Epithelial cell of esophagus (primary cell): ENCODE measurements at places on chromosomes 12 and 14.

DNA sequence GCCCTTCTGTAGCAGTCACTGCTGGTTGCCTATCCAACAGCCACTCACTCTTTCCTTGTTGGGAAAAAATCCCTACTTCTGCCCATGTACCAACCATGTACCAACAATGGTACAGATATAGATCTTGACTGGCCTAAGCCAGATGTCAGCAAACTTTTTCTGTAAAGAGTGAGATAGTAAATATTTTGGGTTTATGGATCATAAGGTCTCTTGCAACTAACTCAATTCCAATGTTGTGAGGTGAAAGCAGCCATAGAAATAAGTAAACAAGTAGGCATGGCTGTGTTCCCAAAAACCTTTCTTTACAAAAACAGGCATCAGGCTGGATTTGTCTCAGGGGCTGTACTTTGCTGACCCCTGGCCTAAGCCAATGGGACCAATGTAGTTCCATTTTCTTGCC, 73.5 kb downstream of the ARMH4 start:
- no peak for DNase-seq

- peak; percentile 62 for DNase-seq
Measured at GRCh38 chr12:25130741-25131188, 64.2 kb downstream of the DNAI7 start.

- DNase-seq: peak; percentile 3
Measured at GRCh38 chr14:81062816-81063215, 107.4 kb downstream of the TSHR start.

GRCh38 chr12:120997448-120997847, 18.8 kb downstream of the C12orf43 start:
- DNase-seq: no peak

DNA sequence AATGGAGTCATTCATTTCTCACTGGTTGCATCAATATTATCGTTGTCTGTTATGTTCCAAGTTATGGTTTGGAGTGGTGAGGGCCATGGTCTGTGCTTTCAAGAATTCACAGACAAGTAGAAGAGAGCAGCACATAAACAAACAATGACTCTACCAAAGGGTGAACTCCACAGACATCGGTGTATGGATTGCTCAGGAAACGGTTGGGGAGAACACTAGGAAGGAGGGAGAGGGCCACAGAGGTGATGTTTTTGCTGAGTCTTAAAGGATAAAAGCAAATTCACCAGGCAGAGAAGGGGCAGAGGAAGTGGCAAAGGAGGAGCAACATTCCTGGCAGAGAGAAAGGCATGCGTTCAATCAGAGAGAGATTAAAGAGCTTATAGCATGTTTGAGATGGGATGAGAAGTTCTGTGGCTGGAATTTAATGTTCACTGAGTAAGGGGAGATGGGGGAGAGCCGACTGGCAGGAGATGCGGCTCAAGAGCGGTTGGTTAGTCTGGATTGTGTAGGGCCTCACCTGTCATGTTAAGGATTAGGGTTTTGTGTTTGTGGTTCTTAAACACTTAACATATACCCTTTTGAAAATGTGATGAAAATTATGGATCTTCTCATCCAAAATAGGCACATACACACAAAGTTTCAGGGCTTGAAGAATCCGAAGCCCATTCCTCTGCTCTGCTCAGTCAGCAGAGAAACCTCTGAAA, 42.3 kb upstream of the FRMD6 start:
- DNase-seq: no peak

- DNase-seq: no peak
Measured at GRCh38 chr12:114993165-114993564, 309.2 kb upstream of the TBX3 start.

- no peak for DNase-seq
Measured at GRCh38 chr12:111638556-111638955, 39.4 kb upstream of the ATXN2 start.

DNA sequence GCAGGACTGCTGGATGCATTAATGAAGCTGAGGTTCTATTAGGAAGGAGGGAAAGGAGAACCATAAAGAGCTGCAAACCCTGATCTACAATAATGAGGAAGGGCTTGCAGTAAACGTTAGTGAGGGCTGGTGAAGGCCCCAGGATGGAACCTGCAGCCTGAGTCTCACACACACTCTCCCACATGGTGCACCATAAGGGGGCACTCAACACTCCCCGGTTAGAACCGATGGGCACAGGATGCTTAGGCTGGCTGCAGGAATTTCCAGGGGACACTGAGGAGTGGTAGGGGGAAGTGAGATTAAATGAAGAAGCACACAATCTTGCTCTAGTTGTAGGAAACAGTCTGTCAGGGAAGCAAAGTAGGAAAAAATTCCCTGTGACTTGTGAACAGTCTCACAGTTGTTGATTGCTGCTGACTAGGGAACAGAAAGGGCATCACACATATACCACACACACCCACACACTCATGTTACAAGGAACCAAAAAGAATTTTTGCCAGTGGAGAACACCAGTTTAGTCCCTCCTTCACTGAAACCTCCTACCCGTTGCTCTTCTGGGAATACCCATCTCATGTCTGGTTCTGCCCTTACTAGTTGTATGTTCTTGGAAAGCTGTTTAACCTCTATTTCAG, 56.2 kb upstream of the FERMT2 start:
- DNase-seq: no peak

DNA sequence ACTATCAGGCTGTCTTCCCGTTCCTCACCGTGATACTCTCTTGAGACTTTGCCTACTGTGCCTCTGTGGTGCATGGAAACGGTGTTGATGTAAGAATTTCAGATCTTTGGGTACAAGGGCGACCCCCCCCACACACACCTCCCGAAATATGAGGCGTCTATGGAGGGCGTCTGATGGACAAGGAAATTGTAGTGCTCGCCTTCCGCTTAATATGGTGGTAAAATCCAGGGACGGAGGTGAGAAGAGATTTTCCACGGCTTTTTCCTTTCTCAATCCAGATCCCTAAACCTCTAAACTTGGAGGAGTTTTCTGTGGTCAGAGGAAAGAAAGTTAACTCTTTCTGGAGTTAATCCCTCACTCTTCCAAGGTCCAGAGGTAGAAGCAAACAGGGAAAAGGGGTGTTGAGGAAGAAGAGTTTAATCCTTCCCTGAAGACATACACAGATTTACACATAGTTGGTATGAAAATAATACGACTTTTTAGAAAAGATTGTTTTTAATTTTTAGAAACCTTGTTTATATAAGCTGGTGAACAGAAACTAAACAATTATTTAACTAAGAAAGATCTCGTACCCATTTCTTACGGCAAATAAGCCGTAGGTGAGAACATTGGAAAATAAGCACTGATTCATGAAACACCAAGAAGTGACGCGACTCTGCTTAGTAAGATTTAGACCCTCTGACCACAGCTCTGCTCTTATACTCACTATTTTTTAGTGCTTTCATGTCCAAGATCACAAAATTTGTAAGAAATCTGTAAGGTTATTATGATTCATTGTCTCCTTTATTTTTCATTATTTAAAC, 23.1 kb upstream of the RNASE12 start:
- DNase-seq: peak; percentile 49

DNA sequence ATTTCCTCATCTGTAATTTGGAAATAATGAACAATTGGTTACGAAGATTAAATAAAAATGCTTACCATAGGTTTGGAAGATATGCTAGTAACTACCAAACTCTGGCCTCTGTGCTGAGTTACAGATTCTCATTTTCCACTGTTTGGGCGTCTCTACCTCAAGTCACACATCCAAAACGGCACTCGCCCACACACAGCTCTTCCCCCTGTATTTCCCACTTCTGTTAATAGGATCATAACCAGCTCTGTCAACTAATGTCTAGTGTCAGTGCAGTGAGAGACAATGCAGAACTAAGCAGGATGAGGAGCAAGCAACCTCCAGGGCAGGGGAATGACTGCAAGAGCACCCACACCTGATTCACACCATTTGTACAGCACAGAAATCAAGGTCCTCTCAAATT, 10.9 kb upstream of the SYCP3 start:
- DNase-seq: no peak
